ENCODE measurements at places on chromosomes 16 and 17.

DNA sequence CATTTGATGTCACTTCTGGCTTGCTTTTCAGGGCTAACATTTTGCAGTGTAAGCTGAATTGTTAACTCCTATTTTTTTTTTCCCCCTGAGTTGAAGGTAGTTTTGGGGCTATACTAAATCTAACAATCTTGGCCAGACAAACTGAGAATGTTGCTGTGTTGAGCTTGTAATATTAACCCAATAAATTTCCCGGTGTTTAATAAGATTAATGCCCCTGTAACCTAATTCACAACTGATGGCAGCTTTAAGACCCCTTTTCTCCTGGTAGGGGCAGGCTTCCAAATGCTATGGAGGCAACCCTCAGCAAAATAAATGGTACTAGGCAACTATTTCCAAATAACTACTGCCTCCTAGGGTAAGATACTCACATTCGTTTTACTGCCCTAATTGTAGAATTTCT, 549.6 kb upstream of the KIF2B start:
- no peak for DNase-seq

GRCh38 chr16:70437017-70437581, 1.8 kb downstream of the ST3GAL2 start:
- no peak for DNase-seq

DNA sequence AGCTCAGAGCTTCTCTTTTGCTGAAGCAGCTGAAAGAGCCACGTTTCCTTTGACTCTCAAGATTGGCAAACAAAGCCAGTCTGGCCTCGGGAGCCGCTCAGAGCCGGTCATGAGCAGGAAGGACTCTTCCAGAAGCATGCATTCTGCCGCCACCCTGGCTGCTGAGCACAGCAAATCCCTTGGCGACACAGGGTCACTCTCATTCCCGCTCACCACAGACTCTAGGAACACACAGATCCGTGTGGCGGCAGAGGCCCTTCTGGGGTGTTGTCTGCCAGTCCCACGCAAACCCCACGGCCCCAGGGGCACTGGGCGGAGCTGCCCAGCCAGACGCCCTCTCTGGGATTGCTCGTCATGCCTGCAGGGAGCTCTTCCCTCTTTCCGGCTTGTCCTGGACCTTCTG, 157.0 kb downstream of the C16orf95 start:
- DNase-seq = no peak

DNA sequence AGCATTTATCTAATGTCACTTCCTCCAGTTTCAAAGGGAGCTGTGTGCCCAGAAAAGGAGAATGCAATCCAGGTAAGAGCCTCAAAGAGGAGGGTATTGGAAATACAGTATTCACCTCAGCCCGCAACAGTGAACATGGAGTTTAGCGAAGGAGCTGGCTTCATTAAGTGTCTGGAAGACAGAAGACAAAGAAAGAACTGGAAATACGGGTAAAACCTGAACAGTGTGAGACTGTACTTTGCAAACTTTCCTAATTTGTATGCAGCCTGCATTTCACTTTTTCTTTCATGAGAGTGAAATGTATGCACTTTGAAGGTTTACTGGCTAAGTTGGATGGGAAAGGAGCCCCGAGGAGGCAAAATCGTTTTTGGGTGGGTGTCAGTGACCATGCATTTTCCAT, 478.4 kb downstream of the HS3ST3B1 start:
- no peak for DNase-seq

DNA sequence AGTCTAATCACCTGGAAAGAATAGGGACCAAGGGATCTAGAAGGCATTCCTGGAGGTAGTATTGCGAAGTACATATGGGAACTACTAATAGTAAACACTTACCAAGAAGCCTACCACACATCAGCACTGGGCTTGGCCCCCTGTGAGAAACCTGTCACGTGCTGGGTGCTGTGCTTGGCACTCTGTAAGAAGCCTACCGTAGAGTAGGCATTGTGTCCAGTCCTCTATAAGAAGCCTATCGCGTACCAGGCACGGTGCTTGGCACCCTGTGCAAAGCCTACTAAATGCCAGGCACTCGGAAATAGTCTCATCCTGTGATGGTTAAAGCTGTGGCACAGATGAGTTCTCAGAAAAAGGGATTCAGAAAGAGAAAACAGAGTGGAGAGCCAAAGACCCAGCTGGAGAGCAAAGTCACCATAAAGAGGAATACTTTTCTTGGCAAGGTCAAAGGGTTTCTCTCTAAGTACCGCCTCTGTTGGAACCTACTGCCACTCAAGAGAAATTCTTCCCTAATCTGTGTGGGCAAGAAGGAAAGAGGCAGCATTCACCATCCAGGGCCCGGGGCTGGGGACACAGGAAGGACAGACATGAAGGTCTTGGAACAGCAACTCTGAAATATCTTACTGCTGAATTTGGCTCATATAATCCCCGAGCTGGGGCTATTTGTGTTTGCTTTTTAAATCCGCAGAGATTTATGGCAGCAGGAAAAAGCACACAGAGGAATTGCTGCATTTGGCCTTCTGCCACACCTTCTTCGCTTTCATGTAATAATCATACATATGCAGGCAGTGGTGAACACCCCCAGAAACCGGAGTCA, 81.8 kb downstream of the VAT1L start:
- peak; percentile 71 for DNase-seq

DNA sequence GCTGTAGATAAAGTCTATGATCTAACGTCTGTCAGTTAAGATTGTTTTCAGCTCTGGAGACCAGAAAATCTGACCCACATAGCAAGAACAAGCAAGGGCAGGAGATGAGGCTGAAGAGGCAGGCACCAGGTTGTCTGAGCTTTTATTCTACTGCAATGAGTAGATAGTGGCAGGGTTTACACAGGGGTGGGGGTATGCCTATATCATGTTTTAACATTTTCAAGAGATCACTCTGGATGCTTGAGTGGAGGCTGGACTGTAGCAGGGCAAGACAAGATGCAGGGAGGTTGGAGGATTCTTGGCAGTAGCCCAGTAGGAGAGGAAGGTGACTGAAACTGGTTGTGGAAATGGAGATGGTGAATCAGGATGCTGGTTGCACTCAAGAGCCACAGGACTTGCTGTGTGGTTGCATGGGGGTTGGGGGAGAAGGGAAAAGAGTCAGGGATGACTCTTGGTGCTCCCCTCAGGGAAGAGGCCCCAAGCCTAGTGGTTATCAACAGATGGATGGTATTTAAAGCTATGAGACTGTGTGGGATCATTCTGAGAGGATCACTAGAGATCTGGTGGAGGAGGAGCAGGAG, 143.1 kb upstream of the KCNJ18 start:
- no peak for DNase-seq

GRCh38 chr17:76915840-76916510, 47.8 kb downstream of the MGAT5B start:
- no peak for DNase-seq

DNA sequence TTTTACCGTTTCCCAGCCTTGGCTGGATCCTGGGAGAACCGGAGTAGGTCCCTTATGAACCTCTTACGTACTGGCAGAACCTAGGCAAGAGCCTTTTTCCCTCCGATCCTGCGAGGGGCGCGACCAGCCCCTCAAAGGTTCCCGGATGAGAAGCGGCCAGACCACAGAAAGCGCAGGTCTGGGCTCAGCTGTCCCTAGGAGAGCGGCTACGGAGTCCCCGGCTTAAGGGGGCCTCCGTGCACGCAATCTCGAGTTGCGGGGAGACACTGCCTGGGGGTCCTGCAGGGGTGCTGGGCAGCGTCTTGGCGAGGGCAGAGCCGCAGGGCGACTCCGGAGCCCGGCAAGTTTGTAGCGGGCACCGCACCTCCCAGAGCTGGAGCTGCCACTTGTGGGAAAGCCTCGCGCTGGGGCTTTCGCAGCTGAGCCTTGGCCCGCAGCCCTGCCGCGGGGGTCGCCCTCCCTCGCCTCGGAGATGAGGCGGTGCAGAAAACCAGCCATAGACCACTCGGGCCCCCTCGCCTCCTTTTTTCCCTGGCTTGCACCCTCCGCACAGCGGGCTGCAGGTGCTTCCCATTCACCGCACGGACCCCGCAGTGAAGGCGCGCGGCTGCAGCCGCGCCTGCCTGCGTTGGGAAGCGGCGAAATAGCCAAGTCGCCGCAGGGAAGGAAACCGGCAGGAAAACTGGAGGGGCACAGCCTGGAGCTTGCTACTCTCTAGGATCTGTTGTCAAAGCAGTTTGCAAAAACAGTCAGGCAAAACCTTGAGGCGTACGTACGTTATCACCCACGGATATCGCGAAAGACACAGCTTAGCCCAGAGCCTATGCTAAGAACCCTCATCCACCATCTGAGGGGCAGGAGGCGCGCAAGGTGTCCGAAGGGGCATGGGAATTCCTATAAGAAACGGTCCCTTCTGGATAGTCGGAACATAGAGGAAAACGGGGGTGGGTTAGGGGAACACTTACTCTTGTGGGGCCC, 834 bp downstream of the CDH8 start:
- peak; percentile 87 for DNase-seq

DNA sequence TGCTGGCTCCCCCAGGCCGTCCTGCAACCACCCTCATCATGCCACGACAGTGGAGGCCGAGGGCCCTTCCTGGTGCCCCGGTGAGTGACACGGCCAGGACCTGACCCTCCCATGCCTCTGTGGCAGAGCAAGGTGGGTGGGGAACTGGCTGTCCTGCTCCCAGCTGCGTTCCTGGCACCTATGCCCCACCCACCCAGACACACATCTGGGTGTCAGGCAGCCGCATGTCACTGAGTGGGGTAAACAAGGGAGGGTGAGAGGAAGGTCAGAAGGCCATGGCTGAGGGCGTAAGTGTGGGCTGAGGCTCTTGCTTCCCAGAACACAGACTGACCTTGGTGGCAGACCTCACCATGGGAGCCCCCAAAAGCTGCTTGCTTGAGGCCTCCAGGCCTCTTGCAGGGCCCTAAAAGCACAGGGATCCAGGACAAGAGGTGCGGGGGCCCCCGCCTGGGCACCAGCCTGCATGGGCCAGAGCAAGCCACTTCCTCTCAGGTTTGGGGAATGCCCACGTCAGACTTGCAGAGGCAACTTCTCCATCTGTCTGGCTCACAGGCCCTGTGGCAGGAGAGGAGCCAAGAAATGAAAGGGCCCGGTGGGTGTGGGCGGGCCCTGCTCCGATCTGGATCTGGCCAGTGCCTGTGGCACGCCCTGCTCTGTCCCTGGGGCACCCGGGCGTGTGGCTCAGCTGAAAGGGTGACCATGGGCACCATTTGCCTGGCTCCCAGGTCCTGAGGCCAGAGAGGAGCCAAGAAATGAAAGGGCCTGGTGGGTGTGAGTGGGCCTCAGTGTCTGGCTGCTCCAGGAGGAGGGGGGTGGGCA, 3.9 kb upstream of the CCDC57 start:
- no peak for DNase-seq

DNA sequence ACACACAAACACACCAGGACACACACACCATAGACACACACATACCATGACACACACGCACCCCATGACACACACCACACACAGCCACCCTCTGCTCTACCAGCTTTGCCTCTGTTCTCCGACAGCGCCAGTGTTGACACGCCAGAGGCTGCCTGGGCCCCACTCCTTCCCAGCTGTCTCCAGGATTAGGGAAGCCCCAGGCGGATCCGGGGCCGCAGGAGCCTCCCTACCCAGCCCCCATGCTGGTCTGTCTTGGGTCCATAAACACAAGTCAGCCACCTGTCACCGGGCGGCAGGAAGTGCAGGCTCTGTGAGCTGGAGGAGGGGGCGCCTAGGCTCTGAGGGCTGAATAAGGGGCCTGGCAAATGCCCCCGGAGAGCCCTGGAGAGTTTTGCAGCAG, 10.5 kb downstream of the TBC1D16 start:
- no peak for DNase-seq

GRCh38 chr17:14169287-14169686, 67.4 kb downstream of the CDRT15 start:
- DNase-seq = no peak

DNA sequence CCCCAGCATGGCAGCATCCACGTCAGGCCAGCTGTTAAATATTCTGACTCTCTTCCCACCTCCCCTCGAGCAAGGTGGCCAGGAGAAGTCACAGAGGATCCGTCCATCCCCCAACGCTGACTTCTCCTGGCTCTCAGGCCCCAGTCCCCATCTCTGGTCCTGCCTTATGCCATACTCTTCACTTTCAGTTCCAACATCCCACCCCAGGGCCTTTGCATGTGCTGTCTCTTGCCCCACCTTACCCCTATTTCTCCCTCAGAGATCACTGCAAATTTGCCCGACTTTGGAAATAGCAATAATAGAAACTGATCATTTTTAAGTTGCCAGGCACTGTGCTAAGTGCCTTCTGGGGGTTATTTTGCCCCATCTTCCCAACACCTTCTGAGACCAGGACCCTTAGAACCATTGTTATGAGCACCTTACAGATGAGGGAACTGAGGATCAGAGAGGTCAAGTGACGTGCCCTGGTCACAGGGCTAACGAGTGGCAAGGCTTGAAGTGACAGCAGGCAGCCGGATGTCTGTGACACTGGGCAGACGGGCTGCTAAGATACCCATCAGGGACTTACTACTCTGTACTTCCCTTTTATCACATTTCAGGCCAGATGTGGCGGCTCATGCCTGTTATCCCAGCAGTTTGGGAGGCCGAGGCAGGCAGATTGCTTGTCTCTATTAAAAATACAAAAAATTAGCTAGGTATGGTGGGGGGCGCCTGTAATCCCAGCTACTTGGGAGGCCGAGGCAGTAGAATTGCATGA, 17.7 kb downstream of the HID1 start:
- no peak for DNase-seq

DNA sequence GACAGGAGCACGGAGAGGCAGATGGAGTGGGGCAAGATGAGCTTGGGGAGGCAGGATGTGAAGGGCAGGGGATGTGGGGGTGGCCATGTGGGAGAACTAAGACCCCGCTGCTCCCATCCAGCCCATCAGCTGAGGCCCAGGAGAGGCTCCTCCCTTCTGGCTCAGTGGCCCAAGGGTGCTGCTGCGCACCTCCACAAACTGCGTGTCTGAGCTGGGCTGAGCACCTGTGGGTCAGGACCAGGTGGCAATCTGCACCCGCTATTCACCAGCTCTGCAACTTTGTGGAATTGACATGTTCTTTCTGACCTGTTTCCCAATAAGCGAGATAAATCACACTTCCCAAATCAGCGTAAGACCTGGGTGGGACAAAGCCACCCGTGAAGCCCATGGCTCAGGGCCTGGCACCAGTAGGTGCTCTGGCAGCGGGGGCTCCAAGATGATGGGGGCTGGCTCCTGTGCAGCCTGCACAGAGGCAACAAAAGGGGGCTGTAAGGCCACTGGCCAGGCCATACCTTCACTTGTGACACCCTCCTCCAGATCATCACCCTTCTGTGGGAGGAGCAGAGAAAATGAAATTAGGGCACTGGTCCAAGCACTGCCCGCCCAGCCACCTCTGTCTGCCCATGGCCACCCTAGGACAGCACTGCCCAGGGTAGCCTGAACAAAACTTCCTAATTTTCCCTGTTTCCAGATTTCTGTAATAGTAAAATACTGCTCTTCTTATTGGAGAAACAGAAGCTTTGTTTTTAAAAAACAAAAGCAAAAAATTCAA, 11.7 kb upstream of the SREBF1 start:
- DNase-seq = no peak

- no peak for DNase-seq
Observed at GRCh38 chr17:16342979-16343378, 10.3 kb downstream of the CENPV start.

GRCh38 chr17:72299100-72299499, 178.3 kb downstream of the SOX9 start:
- no peak for DNase-seq

- no peak for DNase-seq
Observed at GRCh38 chr17:16491131-16491702, 776 bp downstream of the LRRC75A start.

Data from spinal cord (tissue), 10 donors.